ENCODE measurements at places on chromosomes 4 and X. TPM values are rescaled to one million over a fixed set of nuclear protein-coding genes. Genes with fewer than 3 reads are reported as not detected.

DNA sequence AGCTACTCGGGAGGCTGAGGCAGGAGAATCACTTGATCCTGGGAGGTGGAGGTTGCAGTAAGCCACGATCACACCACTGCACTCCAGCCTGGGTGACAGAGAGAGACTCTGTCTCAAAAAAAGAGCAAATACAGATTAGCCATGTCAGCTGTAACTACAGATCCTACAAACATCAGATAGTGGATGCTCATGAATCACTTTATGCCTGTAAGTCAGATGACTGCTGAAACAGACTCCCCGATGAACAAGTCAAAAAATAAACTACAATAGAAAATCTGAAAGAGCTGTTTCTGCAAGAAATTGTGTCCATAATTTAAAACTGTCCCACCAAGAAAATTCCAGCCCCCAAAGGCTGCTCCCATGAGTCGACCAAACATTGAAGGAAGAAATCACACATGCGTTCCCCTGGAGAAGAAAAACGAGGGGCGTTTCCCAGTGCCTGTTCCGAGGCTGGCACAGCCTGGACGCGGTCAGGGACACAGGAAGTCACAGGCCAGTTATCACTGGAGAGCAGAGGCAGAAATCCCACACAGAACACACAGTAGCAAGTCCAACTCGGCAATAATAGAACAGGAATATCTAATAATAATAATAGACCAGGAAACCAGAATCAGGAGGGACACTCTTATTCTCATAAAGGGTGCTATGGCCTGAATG, 30.0 kb upstream of the GTPBP6 start:
- no peak for DNase-seq

- DNase-seq: peak; percentile 38
Measured at GRCh38 chrX:64204252-64204651, 1.3 kb downstream of the AMER1 start.

- no peak for DNase-seq
Measured at GRCh38 chr4:40192114-40193015, 4.5 kb upstream of the RHOH start.

GRCh38 chr4:87118826-87119225, 101.6 kb downstream of the KLHL8 start:
- DNase-seq: no peak

DNA sequence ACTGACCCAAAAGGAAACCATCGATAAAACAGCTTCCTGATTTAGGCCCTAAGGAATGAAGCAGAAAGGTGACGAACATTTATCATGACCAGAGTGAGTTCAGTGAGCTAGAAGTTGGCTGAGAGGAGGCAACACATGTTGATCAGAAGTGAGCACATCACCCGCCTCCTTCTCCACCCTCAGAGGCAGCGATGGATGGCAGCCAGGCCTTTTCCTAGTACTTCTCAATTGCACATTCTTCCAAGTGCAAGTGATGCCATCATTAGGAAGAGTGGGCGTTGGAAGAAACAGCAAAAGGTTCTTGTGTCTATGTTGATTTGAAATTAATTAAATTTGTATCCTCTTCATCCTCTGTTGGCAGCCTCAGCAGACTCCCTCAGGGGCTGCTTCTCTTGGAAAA, 51.7 kb downstream of the TMEM154 start:
- DNase-seq: no peak

- DNase-seq: no peak
Measured at GRCh38 chrX:43562372-43562771, 93.7 kb upstream of the MAOA start.

The SLC6A14 gene
- not detected for total RNA-seq

DNA sequence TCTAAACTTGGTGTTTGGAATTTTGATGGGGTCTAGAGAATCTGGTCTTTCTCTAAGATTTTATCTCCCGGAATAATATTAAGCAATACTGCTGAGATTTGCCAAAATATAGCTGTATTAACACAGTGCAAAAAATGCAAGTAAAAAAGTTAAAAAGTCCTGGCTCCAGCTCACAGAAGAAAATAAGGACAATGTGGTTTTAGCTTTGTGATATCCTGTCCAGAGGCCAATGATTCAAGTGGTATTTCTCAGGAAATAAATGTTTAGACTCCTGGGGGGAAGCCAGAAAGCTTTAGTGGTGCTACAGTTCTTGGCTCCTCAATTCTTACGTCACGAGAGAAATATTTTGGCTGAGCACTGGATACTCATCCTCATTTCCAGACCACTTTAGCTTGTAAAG, 40.9 kb upstream of the IL13RA2 start:
- DNase-seq: peak; percentile 30

DNA sequence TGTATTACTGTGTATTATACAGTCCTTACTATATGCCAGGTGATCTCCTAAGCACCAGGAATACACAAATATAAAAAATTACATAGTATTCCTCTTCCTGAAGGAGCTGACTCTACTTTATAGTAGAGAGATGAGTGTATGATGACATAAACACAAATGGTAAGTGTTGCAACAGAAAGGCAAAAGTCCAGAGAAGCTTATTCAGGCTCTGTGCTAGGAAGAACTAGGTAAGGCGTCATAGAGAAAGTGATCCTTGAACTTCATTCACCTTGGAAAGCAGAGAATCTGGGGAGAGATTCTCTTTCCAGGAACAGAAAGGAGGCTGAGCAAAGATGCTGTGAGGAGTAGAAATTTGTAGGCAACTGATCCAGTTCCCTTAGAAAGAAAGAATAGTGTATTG, 115.0 kb upstream of the KCNIP4 start:
- no peak for DNase-seq

The NAP1L3 gene
- 3.4 TPM for total RNA-seq

GRCh38 chr4:38386654-38387188, 277.3 kb upstream of the KLF3 start:
- DNase-seq: no peak

DNA sequence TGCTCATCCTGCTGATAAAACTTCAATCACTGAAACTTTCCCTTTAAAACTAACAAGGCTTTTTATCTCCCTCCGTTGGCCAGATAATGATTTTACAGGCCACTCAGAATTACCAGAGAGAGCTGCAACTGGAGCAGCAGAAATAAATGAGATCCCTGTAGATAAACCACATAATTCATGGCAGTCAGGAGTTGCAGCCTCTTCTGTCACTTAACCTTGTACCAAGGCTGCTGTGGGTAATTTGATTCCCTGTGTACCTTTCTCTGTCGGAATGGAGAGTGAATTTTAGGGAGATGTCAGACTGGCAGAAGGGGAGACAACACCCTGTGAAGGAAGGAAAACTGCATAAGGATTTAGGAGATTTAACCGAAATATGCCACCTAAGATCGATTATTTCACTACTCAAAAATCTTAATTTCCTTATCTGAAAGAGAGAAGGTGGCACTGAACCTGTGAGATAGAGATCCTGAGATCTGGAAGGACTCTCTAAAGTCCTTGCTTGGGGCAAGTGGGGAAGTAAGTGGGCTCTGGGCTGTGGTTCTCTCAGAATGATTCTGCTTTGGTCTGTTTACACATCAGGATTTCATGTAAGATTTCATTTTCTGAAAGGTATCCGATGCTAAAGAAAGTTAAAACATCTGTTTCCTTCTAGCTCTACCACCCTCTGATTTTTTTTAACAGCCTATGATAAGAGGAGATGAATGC, 14.3 kb upstream of the TSPAN5 start:
- DNase-seq: no peak

GRCh38 chr4:67365661-67366245, 179.6 kb downstream of the CENPC start:
- no peak for DNase-seq

The MSN gene
- 112 TPM for total RNA-seq

DNA sequence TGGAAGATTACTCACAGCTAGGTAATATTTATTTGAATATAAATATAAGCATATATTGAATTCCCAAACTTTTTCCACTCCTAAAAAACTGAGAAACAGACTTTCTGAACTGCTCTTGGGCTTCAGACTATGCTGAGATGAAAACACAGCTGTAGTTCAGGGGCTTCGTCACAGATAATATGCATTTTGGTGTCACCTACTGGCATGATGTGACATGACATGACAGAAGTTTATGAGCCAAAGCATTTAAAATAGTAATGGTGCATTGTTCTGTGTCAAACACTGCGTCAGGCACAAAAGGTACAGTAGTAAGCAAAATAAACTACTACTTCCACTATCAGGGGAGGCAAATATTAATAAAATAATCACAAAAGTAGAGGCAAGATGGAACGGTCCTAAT, 171.3 kb downstream of the BTC start:
- DNase-seq: no peak

- DNase-seq: no peak
Measured at GRCh38 chrX:144006811-144007210, 122.9 kb downstream of the UBE2NL start.

DNA sequence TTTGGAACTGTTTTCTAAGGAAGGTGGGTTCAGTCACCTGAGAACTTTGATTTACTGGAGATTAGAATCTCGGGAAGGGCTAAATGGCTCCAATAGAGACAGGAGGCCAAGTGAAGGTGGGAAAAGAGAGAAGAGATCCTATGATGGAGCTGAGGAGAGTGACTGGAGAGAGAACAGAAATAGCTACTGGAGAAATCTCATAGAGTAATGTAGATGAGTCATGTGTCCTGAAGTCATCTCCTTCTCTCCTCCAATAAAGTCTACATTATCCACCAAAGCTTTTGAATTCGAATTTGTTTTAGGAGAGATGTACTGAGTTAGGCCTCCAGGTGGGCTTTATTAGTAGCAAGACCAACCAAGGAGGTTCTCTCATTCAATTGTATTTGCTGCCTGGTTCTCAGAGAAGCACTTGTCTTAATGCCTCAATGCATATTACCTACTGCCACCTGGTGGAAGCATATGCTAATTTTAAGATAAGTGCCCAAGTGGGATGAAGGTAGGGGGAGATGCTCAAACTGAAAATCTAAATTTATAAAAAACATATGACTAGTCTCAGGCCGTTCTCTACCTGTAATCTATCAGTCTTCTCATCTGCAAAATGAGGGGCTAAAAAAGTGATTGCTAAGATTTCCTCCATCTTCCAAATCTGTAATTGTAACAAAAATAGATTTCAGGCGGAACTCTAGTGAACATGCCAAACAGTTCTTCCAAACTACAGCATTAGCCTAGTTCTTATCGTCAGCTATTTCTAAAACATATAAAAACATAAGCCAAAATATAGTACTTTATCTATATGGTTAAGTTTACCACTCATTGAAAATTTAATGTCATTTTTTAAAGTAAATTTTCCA, 24.4 kb downstream of the TXK start:
- no peak for DNase-seq

DNA sequence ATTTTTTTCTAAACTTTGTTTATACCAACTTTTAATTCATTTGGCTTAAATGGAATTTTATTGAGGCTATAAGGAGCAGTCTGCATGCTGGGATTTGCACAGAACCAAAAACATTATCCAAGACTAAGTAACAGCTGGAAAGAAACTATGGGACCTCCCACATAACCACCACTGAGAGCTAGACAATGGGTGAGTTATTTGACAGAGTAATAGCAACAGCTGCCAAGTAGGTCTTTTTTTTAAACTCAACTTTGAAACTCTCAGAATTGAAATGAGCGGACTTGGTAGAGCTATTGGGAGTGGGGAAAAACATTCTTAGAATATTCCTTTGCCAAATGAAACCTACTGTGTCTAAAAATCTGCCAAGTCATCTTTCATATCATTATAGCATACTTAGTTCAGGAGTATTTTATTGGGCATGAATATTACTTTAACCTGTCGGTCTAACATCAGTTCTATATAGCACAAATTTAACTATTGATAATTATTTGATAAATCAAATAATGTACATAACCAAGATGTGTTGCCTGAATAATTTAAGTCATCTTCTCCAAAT, 1428.0 kb downstream of the PCDH7 start:
- DNase-seq: no peak

The DCAF12L2 gene
- total RNA-seq: not detected

DNA sequence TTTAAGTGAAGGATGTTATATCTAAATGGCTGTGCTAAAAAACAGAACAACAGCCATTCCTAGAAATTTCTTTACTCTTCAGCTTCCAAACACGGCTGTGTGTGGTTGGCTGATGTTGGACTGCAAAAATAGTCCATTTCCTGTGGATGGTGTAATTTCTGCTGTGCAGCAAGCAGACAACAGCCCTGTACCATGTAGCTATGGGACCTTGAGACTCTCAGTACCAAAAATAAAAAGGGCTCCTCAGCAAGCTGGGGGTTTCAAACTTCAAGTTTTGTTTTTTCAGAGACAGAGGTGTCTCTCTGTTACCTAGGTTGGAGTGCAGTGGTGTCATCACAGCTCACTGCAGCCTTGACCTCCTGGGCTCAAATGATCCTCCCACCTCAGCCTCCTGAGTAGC, 18.1 kb downstream of the CD40LG start:
- DNase-seq: no peak

The MAGEB2 gene
- total RNA-seq: not detected

The ITGB1BP2 gene
- total RNA-seq: 93.1 TPM

- no peak for DNase-seq
Measured at GRCh38 chr4:31114816-31115215, 394.6 kb downstream of the PCDH7 start.

DNA sequence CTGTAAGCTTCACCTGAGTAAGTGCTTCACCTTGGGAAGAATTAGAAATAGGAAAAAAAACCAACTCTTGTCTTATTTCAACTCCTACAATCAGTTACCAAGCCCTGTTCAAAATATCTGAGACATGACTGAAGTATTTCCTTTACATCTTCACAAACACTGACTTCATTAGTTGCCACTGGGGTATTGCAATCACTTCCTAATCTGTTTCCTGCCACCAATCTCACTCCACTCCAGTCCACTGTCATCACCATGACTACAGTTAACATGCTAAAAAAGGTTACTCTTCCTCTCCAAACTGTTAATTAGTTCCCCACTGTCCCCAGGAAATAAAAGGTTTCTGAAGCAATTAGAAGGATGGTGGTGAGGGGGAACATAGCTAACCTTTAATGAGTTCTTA, 3.3 kb upstream of the SUPT20HL1 start:
- DNase-seq: no peak

- DNase-seq: no peak
Measured at GRCh38 chr4:123278755-123279154, 117.8 kb upstream of the SPRY1 start.

The ARMCX1 gene
- 39.4 TPM for total RNA-seq

DNA sequence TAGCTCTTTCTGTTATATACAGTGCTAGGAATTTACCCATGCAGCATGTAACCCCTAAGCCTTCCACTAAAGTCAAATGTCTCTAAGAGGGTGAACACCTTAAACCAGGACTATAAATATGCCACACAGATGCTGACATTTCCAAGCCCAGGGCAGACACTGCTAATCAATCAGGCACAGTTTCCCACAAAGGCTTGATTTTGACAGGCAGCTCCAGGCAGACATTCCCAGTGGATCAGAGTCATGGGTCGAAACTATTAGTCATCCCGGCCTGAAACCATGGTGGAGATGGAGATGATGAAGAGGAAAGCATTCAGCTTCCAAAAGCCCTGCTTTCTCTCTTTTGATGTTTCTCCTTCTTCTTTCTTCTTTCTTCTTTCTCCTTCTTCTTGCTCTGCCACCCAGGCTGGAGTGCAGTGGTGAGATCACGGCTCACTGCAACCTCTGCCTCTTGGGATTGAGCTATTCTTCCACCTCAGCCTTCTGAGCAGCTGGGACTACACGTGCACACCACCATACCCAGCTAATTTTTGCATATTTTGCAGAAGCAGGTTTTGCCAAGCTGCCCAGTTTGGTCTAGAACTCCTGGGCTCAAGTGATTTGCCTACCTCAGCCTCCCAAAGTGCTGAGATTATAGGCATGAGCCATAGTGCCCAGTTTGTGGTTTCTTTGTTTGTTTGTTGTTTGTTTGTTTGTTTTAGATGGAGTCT, 21.0 kb upstream of the SORCS2 start:
- DNase-seq: no peak

The CSAG2 gene
- not detected for total RNA-seq

The DIPK2B gene
- 9.3 TPM for total RNA-seq
